ENCODE measurements at places on chromosomes 1 and 21.
A peak's percentile ranks its signal among the peaks of the same experiment; 100 is the strongest.

DNA sequence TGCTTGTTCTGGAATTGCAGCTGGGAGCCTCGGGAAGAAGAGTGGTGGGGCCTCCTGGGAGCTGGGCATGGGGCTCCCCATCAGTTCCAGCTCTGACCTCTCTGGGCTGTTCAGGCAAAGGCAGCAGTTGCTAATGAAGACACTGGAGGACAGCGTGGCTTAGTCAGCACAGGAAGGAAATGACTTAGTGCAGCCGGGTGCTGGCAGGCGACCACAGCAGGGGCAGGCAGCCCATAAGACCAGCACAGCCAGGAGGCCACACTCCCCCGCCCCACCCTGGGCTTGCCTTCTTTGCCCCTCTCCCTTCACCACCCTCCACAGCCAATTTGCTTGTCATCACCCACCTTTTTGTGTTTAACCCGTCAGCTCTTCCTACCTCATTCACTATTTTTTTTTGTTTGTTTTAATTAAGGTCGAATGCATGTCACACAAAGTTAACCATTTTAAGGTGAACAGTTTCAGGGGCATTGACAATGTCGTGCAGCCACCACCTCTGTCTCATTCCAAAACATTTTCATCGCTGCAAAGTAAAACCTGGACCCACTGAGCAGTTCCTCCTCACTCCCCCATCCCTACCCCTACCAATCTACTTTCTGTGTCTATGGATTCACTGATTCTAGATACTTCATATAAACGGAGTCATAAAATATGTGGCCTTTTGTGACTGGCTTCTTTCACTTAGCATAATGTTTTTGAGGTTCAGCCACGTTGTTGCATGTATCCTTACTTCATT is 10.9 kb downstream of the OLIG2 start:
- DNase-seq: no peak

- no peak for DNase-seq
Measured at GRCh38 chr1:73475316-73475870, 722.6 kb downstream of the LRRIQ3 start.

- no peak for DNase-seq
Measured at GRCh38 chr1:94122201-94122970, 1.4 kb upstream of the ABCA4 start.

GRCh38 chr1:171219346-171220080 is 28.8 kb upstream of the FMO1 start:
- DNase-seq: no peak

- DNase-seq: no peak
Measured at GRCh38 chr1:6397844-6398441, 4.4 kb upstream of the ACOT7 start.

- DNase-seq: peak; percentile 27
Measured at GRCh38 chr1:154998818-154999570, 3.6 kb upstream of the ZBTB7B start.

DNA sequence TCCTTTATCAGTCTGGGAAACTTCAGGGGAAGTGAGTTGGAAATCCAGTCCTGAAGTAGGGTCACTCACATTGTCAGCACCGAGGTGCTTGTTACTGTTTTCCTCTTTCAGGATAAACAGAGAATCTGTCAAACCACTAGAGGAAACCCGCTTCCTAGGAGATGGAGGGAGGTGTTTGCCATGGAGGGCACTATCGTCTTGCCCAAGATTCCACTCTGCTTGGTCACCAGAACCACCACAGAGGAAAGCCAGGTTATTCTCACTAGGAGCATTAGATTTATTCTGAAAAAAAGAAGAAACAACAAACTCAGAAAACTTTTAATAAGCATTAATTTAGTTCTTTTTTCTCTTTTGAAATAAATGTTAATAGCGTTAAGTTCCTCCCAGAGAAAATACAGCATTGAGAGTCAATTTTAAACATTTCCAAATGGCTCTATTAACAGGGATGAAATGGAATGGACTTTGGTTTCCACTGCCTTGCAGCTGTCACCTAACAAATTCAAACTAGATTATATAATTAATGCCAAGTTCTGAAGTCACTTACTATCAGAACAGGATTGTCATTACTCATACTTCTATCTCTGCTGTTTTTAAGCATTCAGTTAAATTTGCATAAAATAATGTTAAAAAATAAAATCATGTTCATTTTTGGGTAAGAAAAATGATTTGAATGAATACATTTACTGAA is 242.8 kb downstream of the CRB1 start:
- no peak for DNase-seq

GRCh38 chr1:200432586-200432985 is 22.8 kb upstream of the ZNF281 start:
- DNase-seq: no peak

- DNase-seq: no peak
Measured at GRCh38 chr1:56533197-56533596, 46.2 kb downstream of the PLPP3 start.

- DNase-seq: no peak
Measured at GRCh38 chr1:145893306-145894055, 7.8 kb upstream of the ANKRD35 start.

DNA sequence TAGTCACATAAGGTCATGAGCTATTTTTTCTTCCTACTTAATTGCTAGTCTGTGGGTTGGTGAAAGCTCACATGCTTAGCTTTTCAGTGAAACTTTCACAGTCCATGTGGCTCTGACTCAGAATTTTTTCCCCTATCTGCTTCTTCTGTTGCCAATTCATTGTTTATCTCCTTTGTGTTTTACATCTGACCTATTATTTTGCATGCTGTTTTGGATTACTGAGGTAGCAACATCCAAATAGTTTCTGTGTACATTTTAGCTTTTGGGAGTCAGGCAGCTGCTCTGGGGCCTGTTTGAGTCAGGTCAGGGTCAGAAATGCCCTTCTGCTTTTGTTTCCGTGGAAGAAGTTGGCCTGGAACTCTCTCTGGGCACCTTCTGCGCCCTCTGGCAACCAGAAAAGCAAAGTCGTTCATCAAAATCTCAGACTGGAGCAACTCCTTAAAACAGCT is 40.0 kb downstream of the ROR1 start:
- DNase-seq: no peak

- DNase-seq: no peak
Measured at GRCh38 chr1:161381707-161382106, 14.0 kb upstream of the CFAP126 start.

- no peak for DNase-seq
Measured at GRCh38 chr21:24046829-24047443, 1560.3 kb downstream of the MRPL39 start.

DNA sequence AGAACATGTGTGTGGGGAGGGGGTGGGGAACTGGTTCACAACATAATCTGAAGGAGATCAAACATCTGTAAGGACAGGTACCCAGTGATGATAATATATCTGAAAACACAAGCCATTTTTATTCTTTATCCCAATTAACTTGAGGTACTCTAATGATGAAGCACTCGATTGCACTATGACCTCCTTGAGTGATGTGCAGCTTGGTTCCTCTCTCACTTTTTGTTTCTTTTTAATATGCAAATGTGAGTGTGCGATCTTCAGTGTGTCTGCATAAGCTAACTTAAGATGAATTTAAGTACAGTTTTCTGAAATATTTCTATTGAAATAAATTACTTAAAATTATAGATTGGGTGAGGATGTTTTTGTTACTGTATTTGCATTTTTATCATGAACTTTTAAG is 50.6 kb upstream of the ANGPTL1 start:
- no peak for DNase-seq

DNA sequence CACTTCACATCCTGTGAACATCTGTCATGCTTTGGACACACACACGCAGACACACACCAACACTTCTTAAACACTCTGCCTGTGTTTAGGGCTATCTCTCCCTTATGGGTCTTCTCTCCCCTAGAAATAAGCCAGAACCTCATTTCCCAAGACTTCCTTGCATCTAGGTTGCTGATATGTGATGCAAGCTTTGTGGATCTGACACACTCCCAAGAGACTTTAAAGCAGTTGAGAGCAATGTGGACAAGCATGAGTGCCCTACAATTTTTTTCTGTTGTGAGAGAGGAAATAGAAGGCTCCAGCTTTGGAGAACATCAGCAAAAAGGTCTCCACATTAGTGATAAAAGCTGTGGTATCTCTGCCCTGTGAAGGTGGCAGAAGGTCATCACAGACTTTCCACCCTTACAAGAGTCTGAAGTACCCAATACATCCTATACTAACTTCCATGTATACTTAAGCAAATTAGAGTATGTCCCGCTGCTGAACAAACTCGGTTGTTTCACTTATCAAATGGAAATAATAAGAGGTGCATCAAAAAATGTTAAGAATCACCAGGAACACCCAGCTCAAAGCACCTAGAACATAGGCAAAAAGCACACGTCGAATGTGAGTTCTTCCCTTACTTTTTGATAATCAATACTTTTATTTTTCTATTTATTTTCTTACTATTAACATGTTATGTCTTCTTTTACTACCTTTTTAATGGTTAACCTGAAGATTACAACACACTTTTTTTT is 267.6 kb downstream of the SETD4 start:
- DNase-seq: no peak

- DNase-seq: no peak
Measured at GRCh38 chr1:94006604-94007003, 97.4 kb upstream of the GCLM start.

- DNase-seq: no peak
Measured at GRCh38 chr1:162663086-162663485, 30.8 kb downstream of the DDR2 start.

DNA sequence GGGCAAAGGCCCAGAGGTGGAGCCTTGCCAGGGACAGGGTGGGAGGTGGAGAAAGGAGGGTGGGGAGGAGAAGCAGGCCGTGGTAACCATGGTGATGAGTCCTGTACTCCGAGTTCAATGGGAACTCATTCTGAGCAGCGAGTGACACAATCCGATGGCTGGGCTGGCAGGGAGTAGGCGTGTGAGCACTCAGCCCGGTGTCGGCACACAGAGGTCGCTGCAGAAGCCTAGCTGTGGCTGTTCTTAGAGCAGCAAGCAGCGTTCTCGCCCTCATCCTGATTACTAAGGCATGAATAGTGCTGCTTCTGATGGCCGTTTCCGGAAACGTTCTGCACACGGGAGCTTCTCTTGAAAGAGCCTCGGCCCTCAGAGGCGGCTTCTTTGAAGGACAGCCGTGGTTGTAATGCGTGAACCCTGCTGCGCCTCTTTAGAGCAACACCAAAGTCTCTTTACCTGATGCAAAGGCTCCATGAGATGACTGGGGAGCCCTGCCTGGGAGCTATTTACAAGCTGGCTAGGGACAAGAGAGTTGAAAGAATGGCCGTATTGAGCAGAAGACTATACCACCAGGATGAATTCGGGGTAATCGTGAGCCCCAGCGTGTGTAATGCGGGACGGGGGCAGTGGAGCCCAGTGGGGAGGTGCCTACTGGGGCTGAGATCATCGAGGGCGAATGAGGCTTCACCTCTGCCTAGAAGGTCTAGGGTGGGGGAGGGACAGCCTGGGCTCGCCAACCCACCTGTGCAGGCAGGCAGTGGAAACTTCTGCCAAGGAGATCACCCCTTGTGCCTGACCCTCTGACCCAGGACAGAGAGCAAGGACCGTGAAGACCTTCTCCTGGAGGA is 72.8 kb upstream of the PAX7 start:
- DNase-seq: peak; percentile 86

GRCh38 chr1:91501971-91502671 is 1.5 kb downstream of the CDC7 start:
- DNase-seq: no peak

- no peak for DNase-seq
Measured at GRCh38 chr1:53736290-53736689, 2.7 kb downstream of the GLIS1 start.

- peak; percentile 10 for DNase-seq
Measured at GRCh38 chr1:211829343-211830054, 1.1 kb downstream of the LPGAT1 start.

DNA sequence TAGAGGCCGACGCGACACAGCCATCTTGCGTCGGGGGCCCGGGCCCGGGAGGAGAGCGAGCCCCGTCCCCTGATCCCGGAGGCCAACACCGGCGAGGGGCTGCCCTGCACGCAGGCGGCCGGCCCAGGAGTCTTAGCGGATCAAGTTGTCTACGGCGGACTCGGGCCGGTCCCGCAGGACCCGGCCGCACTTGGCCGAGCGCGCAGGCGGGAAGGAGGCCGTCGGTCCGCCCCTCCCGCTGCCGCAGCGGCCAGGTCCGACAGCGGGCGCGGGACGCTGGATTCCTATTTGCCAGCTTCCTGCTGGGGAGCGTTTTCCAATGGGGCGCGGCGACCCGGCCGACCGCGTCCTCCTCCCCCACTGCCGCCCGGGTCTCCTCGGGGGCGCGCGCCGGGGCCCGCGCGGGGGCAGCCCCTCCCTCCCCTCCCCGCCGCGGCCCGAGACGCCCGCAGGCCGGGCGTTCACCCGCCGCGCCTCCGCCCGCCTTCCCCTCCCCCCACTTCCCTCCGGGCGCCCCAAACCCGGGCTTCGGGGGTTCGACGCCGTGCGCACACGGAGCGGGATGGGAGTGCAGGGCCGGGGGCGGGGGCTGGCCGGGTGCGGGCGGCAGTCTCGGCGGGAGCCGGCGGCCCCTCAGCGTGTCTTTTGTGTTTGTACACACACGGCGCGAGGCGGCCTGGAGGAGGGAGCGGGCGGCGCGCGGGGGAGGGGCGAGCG is 517 bp upstream of the H3-3A start:
- DNase-seq: peak; percentile 47

DNA sequence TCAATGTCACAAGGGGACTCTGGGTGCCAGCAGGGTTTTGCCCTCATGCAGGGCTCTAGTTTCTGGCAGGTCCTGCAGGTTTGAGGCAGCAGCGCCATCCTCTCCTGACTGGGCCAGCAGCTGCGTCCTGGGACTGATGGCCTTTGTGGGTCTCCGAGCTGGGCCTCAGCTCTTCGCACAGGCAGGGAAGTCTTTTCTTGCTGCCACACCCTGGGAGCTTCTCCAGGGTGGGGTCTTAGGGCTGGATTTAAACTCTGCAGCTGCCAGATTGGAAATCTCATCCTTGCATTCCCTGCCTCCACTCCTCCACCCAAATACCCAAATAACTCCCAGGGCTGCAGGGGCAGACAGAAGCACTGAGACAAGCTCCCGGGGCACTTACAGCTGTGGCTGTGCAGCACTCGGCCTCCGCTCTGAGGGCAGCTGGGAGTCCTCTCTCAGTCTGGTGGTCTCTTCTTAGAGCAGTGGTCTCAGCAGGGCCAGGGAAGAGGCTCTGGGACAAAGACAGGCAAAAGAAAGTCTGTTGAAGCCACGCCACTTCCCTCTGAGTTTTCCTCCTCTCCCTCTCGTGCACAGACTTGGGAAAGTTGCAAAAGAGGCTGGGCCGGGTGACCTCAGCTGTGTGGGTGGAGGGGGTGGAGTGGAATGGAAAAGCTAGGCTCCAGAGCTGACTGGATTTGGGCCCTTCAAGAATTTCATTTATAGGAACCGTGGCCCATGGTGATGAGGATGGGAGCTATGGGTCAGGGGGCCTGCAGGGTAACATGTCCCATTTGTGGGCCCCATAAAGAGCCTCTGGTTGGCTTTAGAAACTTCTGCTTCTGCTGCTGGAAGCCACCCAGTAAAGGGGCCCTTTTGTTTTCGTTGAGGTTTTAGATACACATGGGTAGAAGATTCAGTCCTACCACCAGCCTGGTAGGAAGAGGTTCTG is at the start of gene RAB7B:
TSS of gene RAB7B (minus strand) at position 525 of the 931 bp plus-strand sequence. CDS start 9,260 bp downstream, outside the sequence.
- no peak for DNase-seq

- no peak for DNase-seq
Measured at GRCh38 chr1:25356848-25357247, 18.7 kb downstream of the TMEM50A start.
